H7 (cell line): ENCODE measurements at places on chromosomes 5 and 9. TPM values are rescaled to one million over a fixed set of nuclear protein-coding genes. Genes with fewer than 3 reads are reported as not detected.
A peak's percentile ranks its signal among the peaks of the same experiment; 100 is the strongest.

Gene CCDC192
- 0.24 and 1.1 TPM in 2 replicates for total RNA-seq

DNA sequence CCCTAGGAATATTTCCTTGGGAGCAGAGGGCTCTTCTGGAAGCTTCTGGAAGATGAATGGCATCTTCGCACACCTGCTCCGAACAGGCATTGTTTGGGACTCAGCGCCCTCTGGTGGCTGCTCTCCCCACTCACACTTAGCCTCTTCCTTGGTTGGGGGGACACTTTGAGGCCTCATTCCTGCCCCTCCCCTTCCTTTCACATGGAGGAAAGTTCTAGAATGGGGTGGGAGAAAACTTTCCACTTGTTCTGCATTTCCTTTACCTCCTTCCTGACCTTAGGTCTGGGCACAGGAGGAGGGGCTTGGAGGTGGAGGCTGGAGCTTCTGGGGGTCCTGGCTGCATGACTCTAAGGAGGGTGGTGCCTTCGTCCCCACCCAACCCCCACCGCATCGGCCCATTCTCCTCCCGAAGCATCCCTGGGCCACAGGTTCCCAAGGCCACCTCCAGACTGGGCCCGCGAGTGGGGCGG, 19.3 kb upstream of the SMIM32 start:
- DNase-seq: peak; percentile 88

DNA sequence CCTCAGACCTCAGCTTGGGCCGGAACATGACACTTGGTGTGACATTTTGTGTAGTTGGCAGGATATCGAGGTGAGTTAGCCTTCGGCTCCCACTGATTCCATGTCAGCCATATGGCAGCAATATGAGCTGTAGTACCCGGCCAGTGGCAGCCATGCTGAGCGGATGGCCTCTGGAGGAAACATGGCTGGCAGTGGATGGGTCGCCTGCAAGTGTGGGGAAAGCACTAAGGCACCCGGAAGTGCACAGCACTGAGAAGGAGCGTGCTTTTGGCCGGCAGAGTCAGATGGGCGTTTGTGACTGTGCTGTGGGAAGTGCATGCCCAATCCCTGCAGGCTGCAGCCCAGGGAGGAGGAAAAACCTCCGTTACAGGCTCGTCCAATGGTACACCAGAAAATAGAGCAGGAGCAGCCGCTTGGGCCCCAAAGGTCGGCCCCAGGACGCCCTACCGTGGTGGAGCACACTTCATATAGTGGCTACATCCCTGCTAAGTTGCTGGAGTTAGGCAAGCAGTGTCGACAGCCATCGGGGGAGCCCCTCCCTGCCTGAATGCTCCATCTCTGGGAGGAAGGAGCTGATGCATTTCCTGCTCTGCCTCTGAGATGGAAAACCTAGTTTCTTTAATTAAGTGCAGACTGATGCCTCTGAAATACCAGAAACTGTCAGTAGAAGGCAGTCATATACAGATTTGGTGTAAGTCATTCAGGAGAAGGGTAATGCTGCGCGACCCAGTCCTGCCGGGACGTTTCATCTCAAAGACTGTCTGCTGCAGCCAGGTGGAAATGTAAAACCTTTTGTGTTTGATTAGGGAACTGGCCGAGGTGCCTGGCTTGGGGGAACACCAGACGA, 2185.8 kb upstream of the ACO1 start:
- DNase-seq: no peak

GRCh38 chr5:143536364-143536763, 132.9 kb upstream of the NR3C1 start:
- DNase-seq: no peak

- DNase-seq: peak; percentile 80
Observed at GRCh38 chr5:150511578-150512367, 3.8 kb downstream of the NDST1 start.

GRCh38 chr5:171575386-171575785, 155.9 kb downstream of the FGF18 start:
- DNase-seq: no peak

GRCh38 chr9:113993838-113994540, 84.1 kb downstream of the AMBP start:
- no peak for DNase-seq

- no peak for DNase-seq
Observed at GRCh38 chr5:24535646-24536045, 109.1 kb downstream of the CDH10 start.

Gene ZFP2
- total RNA-seq: 0.28 and 1.3 TPM in 2 replicates

GRCh38 chr9:37575511-37575914, 667 bp downstream of the FBXO10 start:
- DNase-seq: no peak

Gene SEMA6A
- 207 and 294 TPM in 2 replicates for total RNA-seq

- no peak for DNase-seq
Observed at GRCh38 chr5:121164632-121165031, 687.0 kb upstream of the FTMT start.

- DNase-seq: no peak
Observed at GRCh38 chr5:96079075-96079474, 117.4 kb upstream of the ELL2 start.

- DNase-seq: no peak
Observed at GRCh38 chr9:120778758-120779157, 14.5 kb downstream of the FBXW2 start.

Gene EDIL3
- 46.0 and 71.3 TPM in 2 replicates for total RNA-seq

- DNase-seq: no peak
Observed at GRCh38 chr9:133778336-133779013, 40.3 kb upstream of the SARDH start.

DNA sequence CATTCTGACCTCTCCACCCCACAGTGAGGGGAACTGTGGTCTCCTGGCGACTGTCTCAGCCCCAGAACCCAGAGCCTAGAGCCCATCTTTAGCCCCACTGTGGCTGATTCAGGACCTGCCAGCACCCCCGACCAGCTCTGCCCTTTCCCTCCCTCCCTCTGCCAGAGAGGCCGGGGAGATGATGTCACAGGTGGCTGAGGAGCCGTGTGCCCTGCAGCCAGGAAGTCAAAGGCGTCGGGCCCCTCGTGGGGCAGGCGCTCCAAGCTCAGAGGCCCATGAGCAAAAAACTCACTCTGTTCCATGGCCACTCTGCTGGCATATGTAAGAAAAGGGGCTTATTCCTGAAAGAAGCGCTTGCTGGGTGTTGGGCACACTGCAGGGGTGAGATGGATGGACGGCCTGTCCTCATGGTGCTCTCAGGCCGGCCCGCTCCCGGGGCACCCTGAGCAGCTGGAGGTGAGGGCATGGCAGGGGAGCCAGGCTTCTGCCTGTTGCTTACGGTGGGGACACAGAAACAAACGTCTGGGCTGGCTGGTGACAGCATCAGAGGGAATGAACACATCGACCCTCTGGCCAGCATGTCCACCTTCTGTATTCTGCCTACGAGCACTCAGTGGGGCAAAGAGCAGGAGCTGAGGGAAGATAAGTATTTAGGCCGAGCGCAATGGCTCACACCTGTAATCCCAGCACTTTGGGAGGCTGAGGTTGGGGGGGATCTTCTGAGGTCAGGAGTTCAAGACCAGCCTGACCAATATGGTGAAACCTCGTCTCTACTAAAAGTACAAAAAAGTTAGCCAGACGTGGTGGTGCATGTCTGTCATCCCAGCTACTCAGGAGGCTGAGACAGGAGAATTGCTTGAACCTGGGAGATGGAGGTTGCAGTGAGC, 41.1 kb downstream of the LAMC3 start:
- DNase-seq: no peak

Gene FOCAD
- 41.8 and 45.3 TPM in 2 replicates for total RNA-seq

GRCh38 chr5:73615085-73615484, 10.9 kb upstream of the ARHGEF28 start:
- no peak for DNase-seq

Gene RETREG1
- total RNA-seq: 0.28 and 0.74 TPM in 2 replicates

Gene SLC46A2
- not detected in 2 replicates for total RNA-seq

DNA sequence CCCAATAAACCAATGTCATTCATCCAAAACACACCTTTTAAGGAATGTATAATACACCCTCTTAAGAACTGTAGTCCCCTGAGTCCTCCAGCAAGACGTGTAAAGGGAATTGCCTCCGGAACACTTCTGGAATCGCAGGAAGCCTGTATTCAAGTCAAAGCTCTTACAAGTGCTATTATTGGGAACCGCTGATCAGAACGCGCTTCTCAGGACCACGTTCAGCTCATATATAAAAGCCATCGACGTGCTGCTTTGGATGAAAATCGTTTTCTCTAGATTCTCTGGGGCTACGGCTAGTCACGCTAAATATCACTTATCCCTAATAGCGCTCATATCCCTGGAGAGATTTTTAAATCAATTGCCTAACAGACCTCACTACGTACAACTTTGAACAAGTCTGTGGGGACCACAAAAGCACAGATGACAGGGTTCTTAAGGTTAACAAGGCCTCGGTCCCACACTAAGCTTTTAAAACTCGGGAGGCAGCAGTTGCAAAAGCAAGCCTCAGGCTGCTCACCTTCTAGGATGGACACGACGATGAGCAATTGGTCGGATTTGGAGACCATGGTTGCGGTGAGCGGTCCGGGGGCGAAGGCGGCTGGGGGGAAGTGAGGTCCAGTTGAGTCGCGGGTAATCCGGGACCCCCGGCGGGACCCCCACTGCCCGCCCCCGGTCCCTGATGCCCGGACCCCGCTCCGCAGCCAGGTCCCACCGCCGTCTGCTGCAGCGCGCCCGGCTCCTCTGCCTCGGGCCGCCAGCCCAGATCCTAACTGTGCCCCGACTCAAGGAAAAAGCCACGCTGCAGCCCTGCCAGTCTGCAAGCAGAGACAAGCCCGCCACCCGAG, 548 bp downstream of the CEP120 start:
- no peak for DNase-seq

GRCh38 chr5:17127743-17128231, 89.6 kb upstream of the BASP1 start:
- no peak for DNase-seq

Gene CDX1
- 0.62 TPM in 1 of 2 replicates, not detected in the other for total RNA-seq

GRCh38 chr9:129773262-129774048, 20.6 kb upstream of the PTGES start:
- DNase-seq: no peak
